ENCODE measurements at places on chromosomes 5 and 9.

GRCh38 chr5:53023969-53024368 lies 34.8 kb downstream of the ITGA2 start:
- no peak for DNase-seq

DNA sequence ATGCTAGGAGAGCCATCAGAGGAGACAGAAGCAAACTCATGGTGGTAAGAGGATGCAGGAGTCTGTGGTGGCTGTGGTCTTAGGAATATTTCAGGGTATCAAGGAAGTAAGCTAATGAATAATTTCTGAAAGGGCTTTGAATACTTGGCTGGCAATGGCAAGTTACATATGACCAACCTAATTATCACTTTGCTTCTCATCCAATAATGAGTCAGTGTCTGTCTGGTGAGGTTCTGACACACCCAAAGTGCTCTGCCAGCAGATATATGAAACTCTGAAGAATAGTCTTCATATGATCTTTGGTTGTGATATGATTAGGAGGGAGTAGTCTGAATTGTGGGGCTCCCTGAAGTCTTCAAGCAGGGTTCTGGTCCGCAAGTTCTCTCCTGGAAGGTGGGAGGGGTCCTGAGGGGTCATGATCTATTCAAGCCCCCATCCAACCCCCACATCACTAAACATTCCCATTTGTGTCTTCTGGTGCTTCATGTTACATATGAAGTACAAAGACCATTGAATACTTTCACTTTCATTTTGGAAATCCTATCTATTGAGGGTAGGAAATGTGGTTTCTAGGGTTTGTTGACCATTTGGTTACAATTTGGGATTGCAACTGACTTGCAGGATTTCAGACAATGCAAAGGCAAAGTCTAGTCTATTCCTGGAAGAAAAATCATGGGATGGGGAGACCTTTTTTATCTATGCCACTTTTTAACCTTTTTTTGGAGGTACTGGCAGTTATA lies 199.9 kb upstream of the CDKN2B start:
- DNase-seq, result no peak

DNA sequence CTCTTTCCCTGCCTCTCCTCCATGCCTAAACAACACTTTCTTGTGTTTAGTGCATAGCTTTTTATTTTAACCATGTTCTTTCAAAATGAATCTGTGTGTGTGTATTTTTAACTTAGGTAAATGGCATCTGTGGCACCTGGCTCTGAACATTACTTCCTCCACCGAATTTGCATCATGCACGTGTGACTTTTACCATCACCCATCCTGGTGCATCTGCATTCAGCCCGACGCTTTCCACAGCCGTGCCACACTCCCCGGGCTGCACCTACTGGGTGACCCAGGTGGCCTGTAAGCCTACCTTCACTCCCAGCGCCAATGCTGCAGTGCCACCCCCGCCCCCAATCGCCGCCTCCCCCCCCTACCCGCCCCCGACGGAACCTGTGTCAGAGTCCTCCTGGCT lies 12.7 kb upstream of the FCN1 start:
- DNase-seq, result no peak

- DNase-seq, result no peak
These were observed 305.9 kb upstream of the DAB2 start for GRCh38 chr5:39730699-39731098.

DNA sequence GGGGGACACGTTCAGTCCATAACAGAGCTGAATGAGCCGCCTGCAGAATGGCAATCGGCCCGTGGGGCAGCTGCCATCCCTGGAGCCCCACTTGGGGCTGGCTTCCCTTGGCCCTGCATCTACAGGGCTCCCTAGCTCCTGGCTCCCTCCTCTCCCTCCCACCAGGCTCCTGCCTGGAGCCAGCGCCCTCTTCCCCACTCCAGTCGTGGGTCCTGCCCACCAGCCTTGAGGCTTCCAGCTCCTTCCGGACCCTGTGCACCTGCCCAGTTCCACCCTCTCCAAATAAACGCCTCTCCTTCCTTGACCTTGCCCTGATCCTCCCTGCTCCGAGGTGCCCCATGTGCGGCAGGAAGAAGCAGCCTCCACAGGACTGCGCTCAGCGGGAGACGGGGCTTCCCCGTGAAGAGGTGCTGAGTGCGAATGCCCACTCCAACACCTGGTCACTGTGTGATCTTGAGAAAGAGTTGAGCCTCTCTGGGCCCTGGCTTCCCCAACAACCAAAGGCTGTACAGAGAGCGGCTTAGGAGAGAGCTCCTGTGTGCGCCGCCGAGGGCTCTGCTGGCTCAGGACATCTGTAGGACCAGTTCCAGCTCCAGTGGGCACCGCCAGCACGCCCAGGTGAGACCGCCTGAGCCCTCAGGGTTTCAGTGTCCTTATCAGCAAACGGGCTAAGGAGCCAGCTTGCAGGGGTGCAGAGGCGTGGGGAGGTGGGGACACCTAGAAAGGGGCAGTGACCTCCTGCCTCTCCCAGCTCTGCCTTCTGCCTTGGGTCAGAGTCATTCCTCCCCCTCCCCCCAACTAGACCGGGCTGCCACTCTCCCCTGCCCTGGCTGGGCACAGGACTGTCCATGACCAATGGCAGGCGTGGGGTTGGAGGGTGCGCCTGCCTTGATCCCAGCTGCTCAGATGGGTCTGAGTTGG lies 12.1 kb downstream of the C9orf50 start:
- DNase-seq, result no peak

- no peak for DNase-seq
These were observed 50.3 kb downstream of the MTAP start for GRCh38 chr9:21852754-21853153.

GRCh38 chr5:149441986-149442385 lies 62.9 kb upstream of the IL17B start:
- no peak for DNase-seq

DNA sequence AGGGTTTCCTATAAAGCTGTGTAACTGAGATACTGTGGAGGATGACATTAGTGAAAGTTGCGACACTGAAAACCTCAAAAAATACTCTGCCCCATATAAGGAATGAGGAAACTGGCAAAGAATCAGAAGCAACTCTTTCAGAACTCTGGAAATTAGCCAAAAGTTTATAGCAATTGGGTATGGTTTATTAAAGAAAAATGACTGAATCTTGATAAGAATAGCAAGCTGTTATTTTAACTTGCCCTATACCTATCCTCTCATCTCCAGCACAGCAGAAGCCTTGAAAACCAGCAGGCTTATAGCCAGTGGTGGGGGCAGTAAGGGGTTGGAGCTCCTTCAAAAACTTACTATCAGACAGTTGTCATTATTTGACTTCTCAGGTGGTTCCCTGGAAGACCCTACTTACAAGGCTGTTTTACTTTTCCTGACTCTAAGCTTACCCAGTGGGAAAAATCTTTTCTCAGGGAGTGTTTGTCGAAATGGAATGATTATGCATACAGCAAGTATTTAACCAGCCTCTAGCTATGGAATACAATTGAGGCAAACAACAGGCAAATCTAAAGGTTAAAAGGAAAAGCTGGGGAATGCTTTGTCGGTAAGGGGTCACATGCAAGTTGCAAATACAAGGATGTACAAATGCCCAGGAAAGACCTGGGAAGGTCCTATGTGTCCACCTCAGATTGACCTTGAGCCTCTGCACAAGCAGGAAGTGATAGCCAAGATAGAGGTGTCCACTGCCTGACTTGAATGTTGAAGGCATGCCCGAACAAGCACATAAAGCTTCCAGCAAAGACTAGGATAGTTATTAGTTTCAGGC lies 21.0 kb upstream of the FAM151B start:
- DNase-seq, result no peak

- DNase-seq, result no peak
These were observed 144.6 kb downstream of the CMYA5 start for GRCh38 chr5:79834098-79834753.

DNA sequence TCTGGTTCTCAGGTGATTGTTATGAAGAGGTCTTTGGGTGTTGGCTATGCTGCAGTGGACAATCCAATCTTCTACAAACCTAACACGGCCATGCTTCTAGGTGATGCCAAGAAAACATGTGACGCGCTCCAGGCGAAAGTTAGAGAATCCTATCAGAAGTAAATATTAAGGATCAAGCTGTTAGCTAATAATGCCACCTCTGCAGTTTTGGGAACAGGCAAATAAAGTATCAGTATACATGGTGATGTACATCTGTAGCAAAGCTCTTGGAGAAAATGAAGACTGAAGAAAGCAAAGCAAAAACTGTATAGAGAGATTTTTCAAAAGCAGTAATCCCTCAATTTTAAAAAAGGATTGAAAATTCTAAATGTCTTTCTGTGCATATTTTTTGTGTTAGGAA lies 101.3 kb downstream of the NNT start:
- DNase-seq, result no peak

DNA sequence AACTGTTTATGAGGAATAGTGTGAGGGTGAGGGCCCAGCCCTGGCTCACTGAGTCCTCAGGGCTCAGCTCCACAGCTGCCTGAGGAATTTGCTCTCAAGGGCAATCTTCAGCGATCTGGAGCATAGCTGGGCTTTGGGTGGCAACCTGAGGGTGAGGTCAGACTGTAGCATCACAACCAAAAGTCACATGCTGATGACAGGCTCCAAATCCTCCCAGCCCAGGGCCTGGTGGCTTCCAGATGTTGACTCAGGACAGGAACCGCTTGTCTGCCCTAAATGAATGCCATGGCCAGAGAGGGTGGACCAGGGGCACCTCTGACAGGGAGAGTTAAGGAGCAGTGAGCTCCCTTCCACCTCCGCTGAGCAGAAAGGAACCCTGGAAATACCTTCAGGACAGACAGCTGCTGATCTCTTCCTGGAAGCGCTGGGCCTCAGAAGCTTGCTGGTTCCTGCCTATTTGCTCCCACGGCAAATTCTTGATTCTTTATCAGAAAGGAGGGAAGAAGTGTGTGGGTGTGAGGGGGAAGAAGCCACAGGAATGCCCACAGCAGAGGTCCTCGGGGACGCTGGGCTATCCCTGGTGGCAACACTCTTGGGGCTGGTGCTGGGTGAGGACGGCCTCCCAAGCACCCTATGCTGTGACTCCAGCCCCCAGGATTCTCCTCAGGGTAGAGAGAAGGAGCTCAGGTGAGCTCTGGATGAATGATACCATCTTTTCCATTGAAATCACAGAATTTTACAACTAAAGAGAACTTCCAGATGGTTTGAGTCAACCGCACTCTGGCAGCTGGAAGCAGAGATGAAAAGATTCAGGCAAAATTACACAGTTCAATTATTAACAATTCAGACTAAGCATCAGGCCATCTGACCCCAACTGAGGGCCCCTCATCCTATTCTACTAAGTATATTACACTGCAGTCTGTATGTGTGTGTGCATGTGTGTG lies 13.8 kb upstream of the CTSL start:
- DNase-seq, result no peak

- DNase-seq, result no peak
These were observed 64.6 kb downstream of the SH3TC2 start for GRCh38 chr5:148998174-148998797.

DNA sequence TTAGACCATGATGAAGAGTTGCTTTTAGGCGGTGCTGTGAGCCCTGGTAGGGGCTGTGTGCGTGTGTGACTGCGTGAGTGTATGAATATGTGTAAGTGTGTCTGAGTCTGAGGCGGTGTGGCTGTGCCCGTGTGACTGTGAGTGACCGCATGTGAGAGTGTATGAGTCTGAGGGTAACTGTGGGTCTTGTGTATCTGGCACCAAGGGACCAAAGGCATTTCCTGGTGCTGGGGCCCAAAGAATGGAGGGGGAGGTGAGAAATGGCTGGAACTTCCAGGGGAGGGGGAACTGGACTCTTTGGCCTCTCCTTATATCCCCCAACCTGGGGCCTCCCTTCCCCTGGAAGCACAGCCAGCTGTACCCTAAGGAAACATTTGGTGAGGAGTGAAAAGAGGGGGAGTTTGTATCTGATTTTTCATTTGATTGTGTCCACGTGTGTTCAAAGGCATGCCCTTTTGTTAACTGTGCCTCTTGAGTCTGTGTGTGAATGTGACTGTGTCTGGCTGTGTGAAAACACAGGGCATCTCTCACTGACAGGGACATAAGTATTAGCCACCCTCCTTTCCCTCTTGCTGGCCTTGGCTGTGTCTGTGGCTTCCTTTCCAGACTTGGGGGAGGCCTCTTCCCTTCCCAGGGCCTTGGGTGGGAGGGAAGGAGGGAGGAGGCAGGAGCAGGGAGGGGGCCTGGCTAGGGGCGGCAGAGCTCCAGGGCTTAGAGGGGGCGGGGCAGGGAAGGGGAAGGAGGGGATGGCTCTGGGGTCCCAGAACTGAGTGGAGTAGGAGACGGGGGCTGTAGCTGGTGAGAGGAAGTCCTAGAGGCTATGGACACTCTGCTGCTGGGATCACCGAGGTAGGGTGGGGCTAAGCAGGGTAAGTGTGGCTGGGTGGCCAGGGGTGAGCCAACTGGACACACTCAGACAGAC lies 1.4 kb downstream of the IL11RA start:
- DNase-seq, result no peak

DNA sequence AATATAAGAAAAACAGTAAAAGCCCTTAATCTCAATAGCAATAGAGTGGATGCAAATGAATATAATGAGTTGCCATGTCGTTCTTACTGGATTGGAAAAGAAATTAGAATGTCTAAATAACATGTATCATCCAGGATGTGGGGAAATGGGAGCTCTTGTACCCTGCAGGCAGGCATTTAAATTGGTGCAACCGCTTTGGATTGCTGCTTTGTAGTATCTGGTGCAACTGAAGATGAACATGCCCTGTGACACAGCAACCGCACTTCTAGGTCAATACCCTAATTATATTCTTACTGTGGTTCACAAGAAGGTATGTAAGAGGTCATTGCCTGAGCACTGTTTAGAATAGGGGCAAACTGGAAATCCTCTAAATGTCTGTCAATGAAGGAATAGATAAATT lies 18.9 kb downstream of the MRPS30 start:
- DNase-seq, result no peak

- DNase-seq, result no peak
These were observed 167.3 kb downstream of the KDM4C start for GRCh38 chr9:6924988-6925563.

DNA sequence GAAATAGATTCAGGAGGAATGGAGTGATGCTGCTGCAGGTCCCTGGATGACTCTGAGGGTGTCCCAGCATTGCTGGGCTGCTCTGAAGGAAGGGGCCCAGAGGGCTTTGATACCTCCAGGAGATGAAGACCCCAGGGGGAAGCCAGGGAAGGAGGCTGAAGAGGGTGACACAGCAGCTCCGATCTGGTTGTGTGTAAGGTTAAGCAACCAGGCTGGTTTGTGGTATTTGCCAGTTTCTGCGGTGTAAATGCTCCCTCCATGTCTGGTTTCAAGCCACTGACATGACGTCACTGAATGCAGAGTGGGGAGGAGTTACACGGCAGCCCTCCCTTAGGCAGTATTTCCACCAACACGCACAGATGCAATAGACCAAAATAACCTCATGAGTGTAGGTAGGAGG lies 40.0 kb upstream of the ORM1 start:
- no peak for DNase-seq

GRCh38 chr5:173671121-173671949 lies 54.9 kb upstream of the BOD1 start:
- no peak for DNase-seq

DNA sequence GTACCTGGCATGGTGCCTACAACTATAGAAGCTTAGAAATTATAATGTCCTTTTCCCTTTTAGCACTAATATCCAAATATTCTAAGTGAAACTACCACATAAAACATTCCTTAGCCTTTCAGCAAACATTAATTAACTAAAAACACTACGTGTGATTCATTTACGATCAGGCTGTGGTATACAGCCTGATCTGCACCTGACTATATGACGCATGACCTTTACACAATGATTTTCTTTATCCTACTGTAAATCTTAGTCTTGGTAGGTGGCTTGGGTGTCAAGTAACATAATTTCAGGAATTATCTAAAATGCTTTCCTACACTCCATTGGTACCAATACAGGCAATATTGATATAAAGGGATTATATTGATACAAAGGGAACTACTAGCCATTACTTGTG lies 686.7 kb downstream of the DTWD2 start:
- DNase-seq, result no peak

- DNase-seq, result no peak
These were observed 30.2 kb upstream of the SMC5 start for GRCh38 chr9:70228611-70229010.

All from stimulated activated CD8-positive, alpha-beta memory T cell treated with anti-CD3 and anti-CD28 coated beads, Interleukin-4, amount 100 ng/mL, for 4 hours (primary cell).